ENCODE measurements at places on chromosomes 12 and 14.

- no peak for DNase-seq
Measured at GRCh38 chr14:89180546-89180945, 236.5 kb downstream of the FOXN3 start.

DNA sequence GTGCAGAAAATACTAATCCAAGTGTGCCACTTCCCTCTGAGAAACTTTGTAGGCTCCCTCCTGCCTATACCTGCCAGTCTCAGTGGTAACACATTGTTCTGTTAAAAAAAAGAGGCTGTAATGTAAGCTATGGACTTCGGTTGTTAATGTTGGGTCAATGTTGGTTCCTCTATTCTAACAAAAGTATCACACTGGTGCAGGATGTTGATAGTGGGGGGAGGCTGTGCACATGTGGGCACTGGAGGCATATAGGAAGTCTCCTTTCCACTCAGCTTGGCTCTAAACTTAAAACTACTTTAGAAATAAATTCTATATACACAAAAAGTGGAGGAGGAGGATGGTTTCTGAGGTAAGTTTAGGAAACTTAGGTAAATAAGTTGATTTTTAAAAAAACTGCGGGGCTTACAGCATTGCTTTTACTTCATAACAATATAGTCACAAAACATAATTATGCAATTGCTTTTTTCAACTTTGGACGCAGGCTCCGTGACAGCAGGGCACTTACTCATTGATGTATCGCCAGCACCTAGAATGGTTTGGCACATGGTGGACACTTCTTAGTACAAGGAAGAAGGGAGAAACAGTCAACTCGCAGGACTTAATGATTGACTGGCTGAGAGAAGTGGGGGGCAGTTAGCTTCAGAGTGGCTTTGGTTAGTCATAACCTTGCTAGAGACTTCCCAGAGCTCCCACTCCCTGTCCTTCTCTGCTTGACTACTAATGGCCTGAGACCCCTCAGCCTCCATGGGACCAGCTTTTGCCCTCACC, 7.9 kb upstream of the NYNRIN start:
- no peak for DNase-seq

DNA sequence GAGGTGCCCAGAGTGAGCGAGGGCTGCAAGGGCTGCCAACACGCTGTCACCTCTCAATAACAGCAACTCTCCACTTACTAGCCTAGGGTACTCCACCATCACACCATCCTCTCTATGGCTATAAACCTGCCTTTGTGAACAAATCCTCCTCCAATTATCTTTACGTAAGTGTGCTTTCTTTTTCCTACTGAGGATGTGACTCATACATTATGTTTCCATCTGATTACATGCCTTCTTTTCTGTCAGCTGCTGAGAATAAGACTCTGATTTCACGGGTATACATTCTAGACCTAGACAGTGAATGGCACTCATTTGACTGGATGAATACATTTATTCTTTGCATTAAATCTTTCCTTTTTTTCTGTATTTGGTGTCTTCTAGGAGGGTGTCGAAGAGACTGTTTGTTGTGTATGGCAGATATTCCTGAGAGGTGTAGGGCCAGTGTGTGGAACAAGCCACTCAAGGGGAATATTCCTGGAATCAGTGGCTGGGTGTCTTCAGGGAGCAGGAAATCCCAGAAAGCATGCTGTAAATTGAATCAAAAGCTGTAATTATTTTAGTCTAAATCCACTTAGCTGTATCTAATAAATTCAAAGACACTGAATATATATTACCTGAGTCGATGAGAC, 327.3 kb upstream of the TMTC1 start:
- DNase-seq = no peak

- DNase-seq = no peak
Measured at GRCh38 chr12:107938446-107938845, 163.9 kb downstream of the ASCL4 start.

DNA sequence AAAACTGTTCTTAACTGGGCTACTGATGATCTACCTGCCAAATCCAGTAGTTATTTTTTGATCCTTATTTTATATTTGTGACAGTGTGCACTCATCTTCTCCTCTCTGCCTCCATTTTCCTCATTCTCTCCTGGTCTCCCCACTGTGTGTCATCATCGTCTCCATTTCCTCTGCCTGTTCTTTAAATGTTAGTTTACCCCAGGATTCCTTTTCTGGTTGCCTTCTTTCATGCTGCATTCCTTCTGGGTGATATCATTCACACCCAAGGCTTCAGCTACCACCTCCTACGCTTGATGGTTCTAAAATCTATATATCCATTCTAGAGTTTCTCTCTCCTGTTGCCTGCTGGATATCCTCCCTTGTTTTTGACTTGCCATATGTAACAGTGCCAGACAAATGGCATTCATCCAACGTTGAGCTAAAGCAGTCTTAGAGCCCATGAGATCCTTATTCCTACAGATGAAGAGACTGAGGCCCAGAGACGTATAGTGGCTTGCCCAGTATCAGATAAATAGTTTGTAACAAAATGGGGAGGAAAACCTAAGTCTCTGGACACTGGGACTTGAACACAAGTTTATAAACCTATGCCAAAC, 109.5 kb downstream of the DIP2B start:
- DNase-seq = no peak

GRCh38 chr12:109020796-109021380, at the start of gene SVOP:
Gene SVOP (minus strand): TSS chr12:109021068. CDS start chr12:109020868, 200 bp downstream.
- DNase-seq = peak; percentile 64

DNA sequence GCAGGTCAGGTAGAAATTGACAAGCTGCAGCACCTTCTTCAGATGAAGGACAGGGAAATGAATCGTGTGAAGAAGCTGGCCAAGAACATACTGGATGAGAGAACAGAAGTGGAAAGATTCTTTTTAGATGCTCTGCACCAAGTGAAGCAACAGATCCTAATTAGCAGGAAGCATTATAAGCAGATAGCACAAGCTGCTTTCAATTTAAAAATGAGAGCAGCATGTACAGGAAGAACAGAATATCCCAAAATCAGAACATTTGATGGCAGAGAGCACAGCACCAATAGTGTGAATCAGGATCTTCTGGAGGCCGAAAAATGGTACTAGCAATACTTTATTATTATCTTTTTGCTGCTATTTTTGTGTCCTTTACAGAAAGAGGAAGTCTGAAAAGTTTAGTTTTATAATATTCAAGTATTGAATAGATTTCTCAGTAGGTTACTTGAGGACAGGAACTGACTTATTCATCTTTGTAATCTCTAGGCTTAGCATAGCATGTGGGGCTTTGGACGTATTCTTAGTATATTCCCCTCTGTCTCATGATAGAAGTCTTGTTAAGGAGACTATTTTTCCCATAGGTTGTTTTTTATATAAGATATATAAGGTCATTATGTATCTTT, 30.8 kb downstream of the BBOF1 start:
- DNase-seq = no peak

Data from NCI-H524 treated with DMSO at 0.1 percent for 48 hours (cell line).